Stimulated activated CD4-positive, alpha-beta T cell treated with anti-CD3 and anti-CD28 coated beads, Interleukin-1b, Interleukin-23, amount 100 ng/mL, for 4 hours (primary cell): ENCODE measurements at places on chromosomes 6 and 20.

GRCh38 chr20:58199469-58199868 is 29.0 kb downstream of the ANKRD60 start:
- no peak for DNase-seq

GRCh38 chr6:95686272-95686671 is 108.9 kb downstream of the MANEA start:
- no peak for DNase-seq

- DNase-seq, result no peak
Measured at GRCh38 chr6:90249034-90249433, 47.6 kb downstream of the BACH2 start.

DNA sequence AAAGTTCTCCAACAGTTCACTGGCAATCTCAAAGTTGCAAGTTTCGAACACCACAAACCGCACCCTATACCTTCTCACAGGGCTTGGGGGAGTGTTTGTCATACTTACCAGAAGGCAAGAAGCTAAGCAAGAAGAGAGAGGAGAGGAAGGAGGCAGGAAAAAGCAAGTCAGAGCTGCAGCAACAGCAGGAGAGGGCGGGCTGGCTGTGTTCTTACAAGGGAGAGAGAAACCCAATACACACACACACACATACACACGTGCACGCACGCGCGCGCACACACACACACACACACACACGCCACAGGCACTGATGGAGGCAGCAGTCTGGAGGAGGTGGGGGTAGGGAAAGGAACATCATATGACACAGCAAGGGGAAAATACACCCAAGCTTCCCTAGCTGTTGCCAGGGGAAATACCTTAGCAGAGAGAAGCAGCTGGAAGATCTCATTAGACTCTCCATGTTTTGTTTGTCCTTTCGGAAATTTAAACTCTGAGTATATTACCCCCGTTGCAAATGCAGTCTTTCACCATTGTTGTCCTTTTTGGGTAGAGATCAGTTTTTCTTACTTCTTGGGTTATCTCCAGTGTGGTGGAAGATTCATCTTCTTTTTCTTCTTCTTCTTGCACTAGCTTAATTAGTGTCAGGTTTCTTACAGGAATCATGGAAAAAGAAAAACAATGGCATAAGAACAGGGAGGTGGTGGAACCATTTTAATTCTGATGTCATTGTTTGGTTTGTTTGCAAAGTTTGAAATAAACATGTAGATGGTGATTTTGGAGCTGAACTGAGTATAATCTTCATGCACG is at the start of gene TXLNB:
Gene TXLNB, minus strand, starts transcription at position 186 of the 807 bp plus-strand sequence. CDS start 3,099 bp downstream, outside the sequence.
- DNase-seq, result peak; percentile 71

GRCh38 chr20:22403022-22403631 is 181.2 kb downstream of the FOXA2 start:
- DNase-seq, result no peak

DNA sequence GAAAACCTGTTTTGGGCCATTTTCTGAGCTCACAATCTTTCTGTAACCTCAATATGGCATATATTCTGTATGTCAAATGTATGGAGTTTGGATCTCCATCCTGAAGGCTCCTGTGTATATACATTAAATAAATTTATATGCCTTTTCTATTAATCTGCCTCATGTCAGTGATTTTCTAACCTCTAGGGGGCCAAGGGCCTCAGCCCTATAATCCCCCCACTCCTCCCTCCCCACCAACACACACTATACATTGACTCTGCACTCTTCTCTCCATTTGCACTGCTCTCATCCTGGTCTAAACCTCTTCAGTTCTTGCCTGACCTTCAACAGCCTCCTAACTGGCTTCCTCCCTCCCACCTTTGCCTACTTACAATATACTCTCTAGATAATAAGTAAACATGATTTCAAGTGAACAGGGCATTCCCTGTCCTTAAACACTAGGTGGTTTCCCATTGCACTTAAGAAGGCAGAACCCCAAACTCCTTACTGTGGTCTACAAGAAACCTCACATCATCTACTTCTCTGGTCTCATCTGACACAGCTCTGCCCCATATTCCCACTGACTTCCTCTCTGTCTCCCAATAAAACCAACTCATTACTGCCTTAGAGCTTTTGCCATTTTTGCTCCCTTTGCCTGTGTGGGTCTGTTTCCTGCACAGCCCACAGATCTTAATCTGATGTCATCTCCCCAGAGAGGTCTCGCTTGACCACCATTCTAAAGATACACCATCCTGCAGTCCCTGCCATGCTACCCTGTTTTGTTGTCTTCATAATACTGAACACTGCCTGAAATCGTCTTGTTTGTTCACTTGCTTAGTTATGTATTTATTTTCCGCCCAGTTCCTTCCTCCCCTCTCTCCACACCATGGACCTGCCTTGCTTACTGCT is 213.7 kb downstream of the SYNE1 start:
- no peak for DNase-seq

GRCh38 chr20:46350201-46350985 is 42.1 kb upstream of the CDH22 start:
- DNase-seq, result no peak

DNA sequence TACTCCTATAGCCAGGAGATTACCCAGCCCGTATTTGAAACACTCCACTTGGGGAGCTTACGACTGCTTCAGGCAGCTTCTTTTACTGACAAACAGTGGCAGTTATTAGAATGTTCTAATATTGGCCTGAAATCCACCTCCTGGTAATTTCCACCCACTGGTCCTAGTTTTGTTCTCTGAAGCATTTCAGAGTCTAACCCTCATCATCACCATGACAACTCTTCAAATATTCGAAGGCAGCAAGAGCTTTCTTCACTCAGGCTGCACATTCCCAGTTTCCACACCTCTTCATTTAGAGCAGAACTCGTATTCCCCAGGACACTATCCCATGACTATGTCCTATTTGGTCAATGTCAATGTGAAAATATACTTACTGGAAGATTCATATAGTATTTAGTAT is 325.6 kb downstream of the UBE3D start:
- no peak for DNase-seq

GRCh38 chr6:167211881-167212712 is 54.3 kb upstream of the GPR31 start:
- no peak for DNase-seq

DNA sequence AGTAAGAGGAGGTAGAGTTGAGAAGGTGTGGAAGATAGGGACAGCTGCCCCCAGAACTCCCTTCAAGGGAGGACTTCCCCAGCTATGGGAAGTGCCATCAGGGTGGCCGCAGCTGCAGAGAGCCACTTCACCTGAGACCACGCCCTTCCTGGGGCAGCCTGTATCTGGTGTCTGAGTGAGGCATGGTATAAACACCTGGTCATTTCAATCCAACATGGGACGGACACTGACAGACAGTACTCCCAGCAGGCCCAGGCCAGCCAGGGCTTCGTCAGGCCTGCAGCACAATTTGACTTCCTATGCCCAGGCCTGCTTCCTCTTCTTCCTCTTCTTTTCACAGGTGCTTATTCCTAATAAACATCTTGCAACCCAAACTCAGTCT is 4.5 kb downstream of the SOX12 start:
- no peak for DNase-seq
